ENCODE measurements at places on chromosomes 6 and 20.
A peak's percentile ranks its signal among the peaks of the same experiment; 100 is the strongest.

DNA sequence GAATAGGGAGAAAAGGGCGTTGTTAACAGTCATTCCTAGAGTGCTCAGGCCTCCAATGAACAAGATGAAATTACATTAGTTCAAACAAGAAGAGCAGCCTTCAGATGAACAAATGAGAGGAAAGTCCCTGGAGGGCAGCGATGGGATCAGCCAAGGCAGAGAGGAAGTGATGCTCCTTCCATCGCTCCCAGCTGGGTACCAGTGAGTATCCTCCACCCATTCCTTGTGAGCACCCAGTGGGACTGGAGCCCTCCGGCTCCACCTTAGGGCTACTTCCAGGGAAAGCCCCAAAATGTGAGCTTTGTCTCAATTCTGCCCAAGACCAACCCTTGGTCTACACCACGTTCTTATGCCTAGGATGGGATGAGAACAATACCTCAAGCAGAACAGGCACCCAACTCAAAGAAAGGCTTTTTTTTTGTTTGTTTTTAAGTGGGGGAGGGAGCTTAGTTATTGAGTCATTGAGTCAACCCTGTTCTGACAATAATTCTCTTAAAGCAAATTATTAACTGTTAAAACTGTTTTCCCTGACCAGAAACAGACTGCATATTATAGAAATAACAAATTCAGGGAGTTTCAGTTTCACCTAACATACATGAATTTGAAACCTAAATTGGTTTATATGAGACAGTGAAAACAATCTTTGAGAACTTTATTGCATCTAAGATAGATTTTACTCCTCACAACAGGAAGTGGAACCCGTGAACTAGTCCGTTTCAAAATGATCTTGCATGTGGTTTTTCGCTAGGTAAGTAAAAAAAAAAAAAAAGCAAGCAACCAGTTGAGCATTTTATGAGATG lies 106.9 kb downstream of the IPCEF1 start:
- DNase-seq = no peak

DNA sequence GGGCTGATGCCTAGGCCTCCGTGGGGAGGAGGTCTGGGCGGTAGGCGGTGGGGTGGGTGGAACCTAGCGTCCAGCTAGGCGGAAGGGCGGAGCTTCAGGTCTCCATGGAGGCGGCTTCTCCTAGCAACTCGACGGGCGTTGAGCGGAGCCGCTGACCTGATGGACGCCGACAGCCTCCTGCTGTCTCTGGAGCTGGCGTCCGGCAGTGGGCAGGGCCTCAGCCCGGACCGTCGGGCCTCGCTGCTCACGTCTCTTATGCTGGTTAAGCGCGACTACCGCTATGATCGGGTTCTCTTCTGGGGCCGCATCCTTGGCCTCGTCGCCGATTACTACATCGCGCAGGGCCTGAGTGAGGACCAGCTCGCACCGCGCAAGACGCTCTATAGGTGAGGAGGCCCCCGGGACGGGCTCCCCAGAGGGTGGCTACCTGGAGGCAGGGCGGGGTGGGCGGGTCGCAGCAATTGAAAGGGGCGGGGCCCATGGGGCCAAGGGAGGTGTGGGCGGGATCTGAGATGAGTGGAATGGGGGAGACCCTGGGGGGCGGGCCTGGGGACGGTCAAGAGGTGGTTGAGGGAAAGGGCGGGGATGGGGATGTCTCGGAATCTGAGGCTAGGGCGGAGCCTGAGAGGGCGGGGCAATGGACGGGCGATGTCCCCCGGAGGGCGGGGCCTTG lies at the start of gene RSPH9:
TSS of gene RSPH9 (plus strand) at position 97 of the 673 bp plus-strand sequence. CDS start at position 160, 63 bp downstream.
- DNase-seq = no peak

GRCh38 chr6:157264701-157265100 lies 58.6 kb downstream of the TMEM242 start:
- DNase-seq = no peak

- no peak for DNase-seq
Measured at GRCh38 chr6:84867521-84867920, 103.1 kb upstream of the TBX18 start.

- DNase-seq = no peak
Measured at GRCh38 chr6:128990360-128990759, 107.4 kb downstream of the LAMA2 start.

- DNase-seq = no peak
Measured at GRCh38 chr6:31676904-31677303, 4.0 kb downstream of the LY6G5C start.

GRCh38 chr6:163252061-163252591 lies 162.4 kb upstream of the QKI start:
- DNase-seq = no peak

- no peak for DNase-seq
Measured at GRCh38 chr20:33119725-33120720, 40.6 kb downstream of the BPIFB4 start.

- DNase-seq = no peak
Measured at GRCh38 chr6:75204959-75205775, 686 bp downstream of the COL12A1 start.

GRCh38 chr20:60191014-60191413 lies 232.8 kb downstream of the CDH26 start:
- DNase-seq = no peak

GRCh38 chr20:44660581-44660980 lies 9.1 kb upstream of the ADA start:
- no peak for DNase-seq

GRCh38 chr20:63738687-63739129 lies 868 bp upstream of the SLC2A4RG start:
- DNase-seq = peak; percentile 39

- no peak for DNase-seq
Measured at GRCh38 chr6:134531611-134532010, 213.7 kb upstream of the SGK1 start.

GRCh38 chr6:149560736-149561135 lies 5.4 kb upstream of the GINM1 start:
- no peak for DNase-seq

DNA sequence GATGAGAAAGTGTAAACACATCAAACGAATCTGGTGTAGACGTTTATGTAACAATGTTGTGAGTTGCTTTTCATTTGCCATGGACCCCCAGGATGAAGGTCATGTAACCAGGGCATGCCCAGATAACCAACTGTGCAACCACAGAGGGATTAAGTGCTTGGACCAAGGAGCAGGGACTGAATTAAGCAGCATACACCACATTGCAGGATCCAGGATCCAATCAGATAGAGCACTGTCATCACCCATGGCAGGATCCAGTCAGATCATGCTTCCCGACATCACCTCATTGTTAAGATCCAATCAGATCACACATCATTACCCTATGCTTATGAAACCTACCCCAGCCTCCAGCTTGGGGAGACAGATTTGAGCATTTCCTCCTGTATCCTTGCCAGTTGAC lies 74.3 kb upstream of the RCAN2 start:
- DNase-seq = no peak

- DNase-seq = no peak
Measured at GRCh38 chr20:46305973-46306360, 2.3 kb downstream of the CDH22 start.

- no peak for DNase-seq
Measured at GRCh38 chr6:16909658-16910360, 148.5 kb upstream of the ATXN1 start.

DNA sequence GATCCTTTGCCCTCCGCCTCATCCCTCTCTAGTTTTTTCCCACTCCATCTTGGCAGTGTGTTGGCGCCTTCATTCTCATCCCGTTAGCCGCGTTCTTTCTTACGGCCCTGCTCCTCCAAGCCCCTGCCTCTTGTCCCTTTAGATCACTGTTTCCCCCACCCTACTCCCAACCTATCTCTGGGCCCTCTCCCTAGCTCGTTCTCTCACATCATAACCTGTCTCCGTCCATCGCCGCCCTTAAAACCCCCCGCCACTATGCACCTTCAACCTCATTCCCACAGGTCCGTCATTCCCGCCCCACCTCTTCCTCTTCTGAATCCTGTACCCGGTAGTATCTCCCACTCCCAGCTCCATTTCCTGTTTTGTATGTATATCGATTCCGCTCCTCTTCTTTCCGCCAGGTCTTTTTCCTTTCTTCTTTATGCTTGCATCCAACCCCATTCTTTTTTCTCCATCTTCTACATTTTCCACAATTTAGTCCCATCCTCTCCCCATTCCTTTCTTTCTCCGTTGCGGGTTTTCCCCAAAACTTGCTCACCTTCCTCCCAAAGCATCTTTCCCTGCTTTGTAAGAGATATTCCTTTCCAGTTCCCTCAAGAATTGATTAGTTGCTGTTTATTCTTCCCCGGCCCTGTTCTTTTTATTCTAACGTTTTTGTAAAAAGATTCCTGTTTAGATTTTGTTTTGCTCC lies 671 bp downstream of the EFHC1 start:
- peak; percentile 64 for DNase-seq

DNA sequence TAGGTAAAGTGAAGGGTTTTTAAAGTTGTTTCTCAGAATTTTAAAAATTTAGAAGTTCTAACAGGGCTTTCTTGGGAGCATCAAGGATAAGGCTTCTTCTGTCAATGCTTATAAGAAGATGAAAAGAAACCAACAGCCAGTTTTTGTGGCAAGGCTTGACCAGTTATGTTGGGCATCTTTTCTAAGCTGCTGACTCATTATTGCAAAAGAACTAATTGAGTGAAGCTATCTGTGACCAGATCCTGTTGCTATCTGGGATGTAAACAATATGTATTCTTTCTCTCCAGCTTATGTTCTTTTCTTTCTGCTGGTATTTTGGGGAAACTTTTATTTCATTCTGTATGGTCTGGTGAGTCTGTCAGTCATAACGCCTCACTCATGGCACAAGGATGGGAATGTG lies 643.8 kb downstream of the HDGFL1 start:
- DNase-seq = no peak

- DNase-seq = no peak
Measured at GRCh38 chr20:58553166-58553696, 38.0 kb upstream of the APCDD1L start.

DNA sequence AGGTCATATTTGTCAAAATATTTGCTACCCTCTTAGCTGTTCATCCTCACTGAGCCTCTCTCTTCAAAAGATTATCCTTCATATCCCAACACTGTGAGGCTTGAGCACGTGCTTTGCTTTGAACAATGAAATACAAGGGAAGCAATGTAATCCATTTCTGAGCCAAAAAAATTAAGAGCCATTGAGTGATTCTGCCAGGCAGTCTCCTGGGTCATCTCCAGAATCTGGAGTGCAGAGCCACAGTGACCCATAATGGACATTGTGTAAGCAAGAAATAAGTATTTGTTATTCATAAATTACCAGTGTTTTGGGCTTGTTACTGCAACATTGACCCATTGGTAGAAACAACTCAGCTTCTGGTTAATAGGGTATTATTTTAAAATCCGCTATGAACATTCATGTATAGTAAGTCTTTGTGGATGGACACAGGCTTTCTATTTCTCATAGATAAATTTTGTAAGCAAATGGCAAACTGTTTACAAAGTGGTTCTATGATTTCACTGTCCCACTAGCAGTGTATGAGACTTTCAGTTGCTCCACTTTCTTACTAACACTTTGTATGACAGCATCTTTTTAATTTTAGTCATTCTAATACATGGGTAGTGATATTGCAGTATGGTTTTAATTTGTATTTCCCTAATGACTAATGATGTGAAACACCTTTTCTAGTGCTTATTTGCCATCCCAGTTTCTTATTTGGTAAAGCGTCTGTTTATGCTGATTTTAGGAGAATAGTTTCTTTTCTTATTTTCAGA lies 358.2 kb downstream of the PLCB1 start:
- DNase-seq = no peak

DNA sequence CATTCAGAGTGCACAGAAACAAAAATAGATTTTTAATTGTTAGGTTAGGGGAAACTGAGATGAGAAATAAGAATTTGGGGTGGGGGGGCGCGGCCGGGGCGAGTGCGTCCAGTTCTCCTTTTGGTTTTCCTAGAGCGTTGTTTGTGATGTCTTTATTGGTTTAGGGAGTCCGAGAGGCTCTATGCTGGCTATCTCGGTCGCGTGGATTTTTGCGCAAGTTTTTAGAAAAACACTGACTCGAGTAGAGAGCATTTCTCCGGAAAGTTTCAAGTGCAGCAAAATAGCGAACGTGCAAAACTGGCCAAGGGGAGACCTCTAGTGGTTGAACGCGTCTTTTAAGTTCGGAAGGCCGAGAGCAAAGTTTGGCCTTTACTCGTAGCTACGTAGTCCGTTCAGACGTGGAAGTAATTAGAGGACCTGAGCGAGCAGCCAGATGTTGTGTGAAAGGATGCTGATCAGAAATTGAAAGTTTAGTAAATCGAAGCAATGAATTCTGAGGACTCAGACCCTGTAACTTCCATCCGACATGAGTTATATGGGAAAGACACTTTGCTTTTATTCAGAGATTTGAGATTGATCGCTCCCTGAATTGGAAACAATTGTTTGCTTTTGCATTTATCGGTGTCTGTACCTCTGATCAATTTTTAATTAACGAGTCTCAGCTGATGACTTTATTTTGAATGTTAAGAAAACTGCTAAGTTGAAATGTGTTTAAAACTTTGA lies 2.7 kb downstream of the L3MBTL3 start:
- peak; percentile 92 for DNase-seq

DNA sequence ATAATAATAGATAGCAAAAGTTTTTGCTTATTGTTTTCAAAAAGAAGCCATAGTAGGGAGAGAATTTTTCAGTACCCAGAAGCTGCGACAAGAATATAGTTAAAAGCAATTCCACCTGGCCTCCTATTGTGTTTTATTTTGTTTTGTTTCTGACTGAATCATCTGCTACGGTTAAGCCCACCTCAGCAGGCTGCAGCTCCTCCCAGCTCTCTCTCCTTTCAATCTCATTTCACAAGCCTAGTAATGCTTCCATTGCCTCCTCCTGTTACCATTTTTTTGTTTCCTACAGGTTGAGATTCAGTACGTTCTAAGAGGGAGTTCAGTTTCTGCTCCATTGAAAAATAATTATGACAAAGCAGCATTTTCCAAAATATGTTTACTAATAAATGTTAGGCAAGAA lies 77.9 kb downstream of the PCSK2 start:
- no peak for DNase-seq

Measured in Ammon's horn (tissue), 1 donor.